LHCN-M2 (cell line): ENCODE measurements at places on chromosomes 1 and 21. TPM values are rescaled to one million over a fixed set of nuclear protein-coding genes. Genes with fewer than 3 reads are reported as not detected.

- DNase-seq = no peak
Measured at GRCh38 chr1:65757531-65757930, 35.2 kb upstream of the PDE4B start.

DNA sequence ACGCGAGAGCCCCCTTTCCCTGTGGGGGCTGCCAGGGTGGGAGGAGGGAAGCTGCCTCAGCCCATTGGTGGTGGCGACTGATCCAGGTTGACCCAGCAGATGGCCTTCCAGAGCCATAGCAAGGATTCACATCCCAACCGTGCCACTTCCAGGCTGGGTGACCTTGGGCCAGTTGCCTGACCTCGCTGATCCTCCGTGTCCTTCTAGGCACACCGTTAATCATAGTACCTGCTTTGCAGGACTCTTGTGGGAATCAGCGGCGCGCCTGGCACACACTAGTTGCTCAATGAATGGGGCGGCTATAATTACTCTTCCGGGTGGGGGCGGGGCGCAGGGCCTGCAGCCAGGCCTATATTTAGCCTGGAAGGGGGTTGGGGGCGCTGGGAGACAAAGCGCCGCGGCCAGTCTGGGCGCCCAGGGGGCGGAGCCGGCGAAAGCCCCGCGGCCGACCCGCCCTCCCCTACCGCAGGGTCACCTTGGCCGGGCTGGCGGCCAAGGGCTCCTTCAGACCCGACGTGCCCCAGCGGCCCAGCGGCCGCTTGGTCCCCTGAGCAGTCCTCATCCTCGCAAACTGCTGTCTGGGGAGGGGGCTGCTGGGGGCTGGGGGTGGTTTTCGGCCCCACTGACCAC is 5.1 kb downstream of the HSPB7 start:
- DNase-seq = peak; percentile 68

Gene RPL22
- 111 and 136 TPM in 2 replicates for total RNA-seq

DNA sequence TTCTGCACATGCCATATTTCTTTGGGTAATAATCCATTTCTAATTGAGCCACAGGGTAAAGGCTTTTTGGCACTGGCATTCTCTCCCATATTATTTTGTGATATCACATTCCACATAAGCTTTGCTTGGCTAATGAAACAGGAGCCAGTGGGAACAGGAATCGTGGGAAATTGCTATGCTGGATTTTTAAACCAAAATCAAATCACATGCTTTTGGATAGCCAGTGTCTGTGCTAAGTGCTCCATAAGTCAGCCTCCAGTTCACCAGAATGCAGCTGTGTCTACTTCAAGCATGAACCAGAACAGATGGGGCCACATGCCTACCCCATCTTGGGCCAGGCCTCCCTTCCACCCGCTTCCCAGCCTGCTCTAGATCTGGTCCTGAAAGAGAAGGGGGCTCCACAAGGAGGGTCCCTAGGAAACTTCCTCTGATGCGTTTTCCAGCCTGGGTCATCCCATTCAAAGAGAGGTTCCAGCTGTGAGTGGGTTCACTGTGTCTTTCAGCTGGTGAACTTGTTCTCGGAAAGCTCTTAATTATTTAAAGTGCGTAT is 131.2 kb upstream of the COA6 start:
- no peak for DNase-seq

DNA sequence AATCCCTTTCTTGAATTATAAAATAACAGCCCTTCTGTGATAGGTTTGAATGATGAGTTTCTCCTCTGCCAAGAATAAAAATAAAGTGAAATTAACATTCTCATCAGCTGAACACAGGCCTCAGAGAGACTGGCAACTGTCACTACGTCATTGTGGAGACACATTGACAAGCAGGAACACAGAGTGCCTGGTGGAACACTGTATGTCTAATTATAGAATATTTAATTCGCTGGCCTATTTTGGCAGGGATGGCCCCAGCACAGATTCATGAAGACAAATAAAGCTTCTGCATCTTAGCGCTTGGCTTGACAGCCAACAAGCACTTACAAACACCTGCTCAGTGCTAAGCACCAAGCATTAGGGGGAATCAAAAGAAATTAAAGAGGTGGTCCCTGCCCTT is 52.0 kb upstream of the SMYD2 start:
- DNase-seq = no peak

- DNase-seq = no peak
Measured at GRCh38 chr1:220726634-220727033, 21.5 kb upstream of the MTARC2 start.

DNA sequence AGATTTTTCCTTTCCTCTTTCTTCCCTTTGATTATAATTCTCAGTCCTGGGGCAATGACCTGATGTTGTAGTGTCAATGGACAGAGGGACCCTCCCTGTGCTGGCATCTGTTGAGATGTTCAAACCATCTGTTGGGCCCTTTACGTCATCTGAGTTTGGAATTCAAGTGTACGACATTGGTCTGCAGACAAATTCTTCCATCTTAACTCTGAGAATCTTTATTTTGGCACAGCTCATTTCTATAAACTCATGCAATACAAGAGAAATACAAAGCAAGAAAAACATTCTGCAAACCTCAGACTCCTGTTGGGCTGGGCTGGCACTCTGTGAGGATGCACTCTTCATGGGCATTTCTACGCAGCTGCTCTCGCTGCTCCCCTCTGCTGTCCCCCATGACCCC is 54.2 kb downstream of the IFI44 start:
- peak; percentile 18 for DNase-seq

- DNase-seq = no peak
Measured at GRCh38 chr1:208533746-208534598, 289.8 kb upstream of the PLXNA2 start.

GRCh38 chr1:182616130-182617013 is 12.2 kb upstream of the RGS16 start:
- peak; percentile 82 for DNase-seq

GRCh38 chr1:87146538-87146937 is 182.1 kb upstream of the LMO4 start:
- no peak for DNase-seq

Gene MRAP
- total RNA-seq = not detected in 2 replicates

- DNase-seq = no peak
Measured at GRCh38 chr1:935751-936231, 12.1 kb downstream of the SAMD11 start.

DNA sequence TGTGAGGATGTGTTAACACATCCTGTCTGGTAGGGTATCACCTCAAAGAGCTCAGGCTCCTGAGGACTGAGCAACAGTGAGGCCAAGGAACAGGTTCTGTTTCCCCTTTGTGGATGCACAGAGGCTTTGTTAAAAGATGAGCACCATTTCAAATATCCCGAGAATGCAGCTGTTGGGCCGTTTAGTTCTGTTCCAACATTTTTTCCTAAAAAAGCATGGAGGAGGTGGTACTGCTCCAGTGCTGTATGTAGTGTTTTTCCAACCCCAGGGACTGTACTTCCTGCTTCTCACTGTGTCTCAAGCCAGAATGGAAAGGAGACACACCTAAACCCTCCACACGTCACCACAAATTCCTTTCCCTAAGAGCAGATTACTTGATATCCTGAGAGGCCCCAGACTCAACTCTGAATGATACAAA is 53.8 kb upstream of the BCL10 start:
- DNase-seq = peak; percentile 94
